ENCODE measurements at places on chromosomes 13 and 19. TPM values are rescaled to one million over a fixed set of nuclear protein-coding genes. Genes with fewer than 3 reads are reported as not detected.

Gene ZNF20
- 4.8 TPM for total RNA-seq

Gene RETN
- not detected for total RNA-seq

Gene IZUMO2
- not detected for total RNA-seq

Gene TNNT1
- 2.1 TPM for total RNA-seq

Gene TYROBP
- 32.8 TPM for total RNA-seq

Gene ZNF728
- not detected for total RNA-seq

Gene ZNF888
- 9.5 TPM for total RNA-seq

Gene LGALS7B
- total RNA-seq: not detected

DNA sequence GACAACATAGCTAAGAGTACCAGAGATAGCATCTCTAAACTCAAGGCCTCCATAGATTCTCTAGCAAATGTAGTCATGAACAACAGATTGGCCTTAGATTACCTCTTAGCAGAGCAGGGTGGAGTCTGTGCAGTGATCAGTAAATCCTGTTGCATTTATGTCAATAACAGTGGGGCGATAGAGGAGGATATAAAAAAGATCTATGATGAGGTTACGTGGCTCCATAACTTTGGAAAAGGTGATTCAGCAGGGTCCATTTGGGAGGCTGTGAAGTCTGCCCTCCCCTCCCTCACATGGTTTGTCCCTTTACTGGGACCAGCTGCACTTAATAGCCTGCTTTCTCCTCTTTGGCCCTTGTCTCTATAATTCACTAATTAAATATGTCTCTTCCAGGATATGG lies 1.4 kb downstream of the ERVV-1 start:
- DNase-seq: no peak

DNA sequence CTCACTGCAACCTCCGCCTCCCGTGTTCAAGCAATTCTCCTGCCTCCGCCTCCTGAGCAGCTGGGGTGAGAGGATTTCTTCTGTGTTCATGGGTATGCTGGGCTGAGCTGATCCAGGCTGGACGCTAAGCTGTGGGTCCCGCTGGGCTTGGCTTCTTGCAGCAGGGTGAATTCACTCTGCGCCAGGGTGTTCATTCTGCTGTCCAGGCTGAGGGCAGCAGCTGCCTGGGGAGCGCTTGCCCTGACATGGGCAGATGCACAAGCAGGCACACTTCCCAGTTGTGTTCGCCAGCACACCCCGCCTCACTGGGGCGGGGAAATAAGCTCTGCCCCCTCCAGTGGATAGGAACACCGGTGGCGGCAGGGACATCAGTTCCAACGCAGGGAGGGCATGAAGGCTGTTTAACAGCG lies 7.3 kb upstream of the INAFM1 start:
- no peak for DNase-seq

DNA sequence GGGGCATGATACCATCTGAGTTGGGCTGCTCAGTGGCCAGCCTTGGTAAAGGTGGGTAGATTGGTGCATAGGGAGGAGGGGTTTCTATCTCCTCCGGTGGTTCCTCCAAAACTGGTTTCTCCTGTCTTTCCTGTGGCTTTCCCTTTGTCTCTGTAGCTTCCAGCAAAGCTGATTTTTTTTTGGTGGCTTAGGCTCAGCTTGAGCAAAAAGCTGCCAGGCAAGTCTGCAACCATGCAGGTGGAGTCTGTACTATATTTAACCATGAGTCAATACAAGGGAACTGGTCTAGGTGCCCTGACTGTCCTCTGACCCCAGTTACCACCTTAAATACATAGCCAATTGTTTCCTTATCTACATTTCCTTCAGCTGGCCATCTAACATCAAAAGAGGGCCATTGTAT lies 64.0 kb upstream of the ZNF681 start:
- DNase-seq: no peak

GRCh38 chr13:25574437-25575411 lies 202.9 kb downstream of the ATP8A2 start:
- peak; percentile 84 for DNase-seq

GRCh38 chr19:39090881-39091280 lies 6.7 kb downstream of the ACP7 start:
- no peak for DNase-seq

DNA sequence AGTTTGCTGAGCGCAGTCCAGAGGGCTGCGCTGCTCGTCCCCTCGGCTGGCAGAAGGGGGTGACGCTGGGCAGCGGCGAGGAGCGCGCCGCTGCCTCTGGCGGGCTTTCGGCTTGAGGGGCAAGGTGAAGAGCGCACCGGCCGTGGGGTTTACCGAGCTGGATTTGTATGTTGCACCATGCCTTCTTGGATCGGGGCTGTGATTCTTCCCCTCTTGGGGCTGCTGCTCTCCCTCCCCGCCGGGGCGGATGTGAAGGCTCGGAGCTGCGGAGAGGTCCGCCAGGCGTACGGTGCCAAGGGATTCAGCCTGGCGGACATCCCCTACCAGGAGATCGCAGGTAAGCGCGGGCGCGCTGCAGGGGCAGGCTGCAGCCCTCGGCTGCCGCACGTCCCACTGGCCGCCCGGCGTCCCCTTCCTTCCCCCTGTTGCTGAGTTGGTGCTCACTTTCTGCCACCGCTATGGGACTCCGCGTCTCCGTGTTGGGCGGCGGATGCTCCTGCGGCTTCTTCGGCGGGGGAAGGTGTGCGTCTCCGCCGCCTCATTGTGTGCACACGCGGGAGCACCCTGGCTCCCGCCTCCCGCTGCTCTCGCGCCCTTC lies 772 bp downstream of the GPC6 start:
- no peak for DNase-seq

GRCh38 chr13:76421011-76421410 lies 465.2 kb downstream of the KCTD12 start:
- DNase-seq: no peak

GRCh38 chr13:89828506-89828905 lies 1519.0 kb upstream of the MIR17HG start:
- DNase-seq: no peak

GRCh38 chr13:51552027-51552426 lies 32.2 kb upstream of the WDFY2 start:
- DNase-seq: no peak

DNA sequence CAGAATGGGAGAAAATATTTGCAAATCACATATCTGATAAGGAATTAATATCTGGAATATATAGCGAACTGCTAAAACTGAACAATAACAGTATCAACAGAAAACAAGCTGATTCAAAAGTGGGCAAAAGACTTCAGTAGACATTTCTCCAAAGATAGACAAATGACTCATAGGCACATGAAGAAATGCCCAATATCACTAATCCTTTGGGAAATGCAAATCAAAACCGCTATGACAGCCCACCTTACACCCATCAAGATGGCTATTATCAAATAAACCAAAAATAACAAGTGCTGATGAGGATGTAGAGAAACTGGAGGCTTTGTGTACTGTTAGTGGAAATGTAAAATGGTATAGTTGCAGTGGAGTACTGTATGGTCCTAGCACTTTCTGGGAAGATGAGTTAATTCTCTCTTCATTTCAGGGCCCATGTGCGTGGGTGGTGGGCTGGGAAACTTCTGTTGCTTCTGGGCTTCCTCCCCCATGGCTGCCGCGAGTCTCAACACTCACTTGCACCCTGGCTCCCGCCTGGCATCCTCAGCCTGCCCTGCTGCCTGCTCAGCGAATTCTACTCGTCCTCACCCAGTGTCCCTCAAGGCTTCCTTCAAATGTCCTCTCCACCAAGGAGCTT lies 12.4 kb upstream of the GJA3 start:
- DNase-seq: no peak

DNA sequence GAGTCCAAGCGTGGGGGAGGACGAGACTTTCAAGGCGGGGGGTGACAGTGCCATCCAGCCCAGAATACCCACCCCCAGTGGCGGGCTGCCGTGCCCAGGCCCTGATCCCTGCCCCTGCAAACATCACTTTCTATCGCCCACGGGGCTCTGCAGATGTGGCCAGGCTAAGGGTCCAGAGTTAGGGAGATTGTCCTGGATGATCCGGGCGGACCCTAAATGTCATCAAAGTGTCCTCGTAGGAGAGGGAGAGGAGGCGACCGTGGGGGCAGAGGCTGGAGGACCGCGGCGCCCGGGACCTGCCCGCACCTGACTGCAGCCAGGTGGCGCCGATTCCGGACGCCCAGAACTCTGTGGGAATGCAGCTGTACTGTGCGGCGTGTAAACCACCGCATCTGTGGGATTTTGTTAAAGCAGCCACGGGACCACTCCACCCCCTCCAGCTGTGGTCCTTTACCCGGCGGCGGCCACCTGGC lies 32.4 kb downstream of the GJA3 start:
- DNase-seq: peak; percentile 33

DNA sequence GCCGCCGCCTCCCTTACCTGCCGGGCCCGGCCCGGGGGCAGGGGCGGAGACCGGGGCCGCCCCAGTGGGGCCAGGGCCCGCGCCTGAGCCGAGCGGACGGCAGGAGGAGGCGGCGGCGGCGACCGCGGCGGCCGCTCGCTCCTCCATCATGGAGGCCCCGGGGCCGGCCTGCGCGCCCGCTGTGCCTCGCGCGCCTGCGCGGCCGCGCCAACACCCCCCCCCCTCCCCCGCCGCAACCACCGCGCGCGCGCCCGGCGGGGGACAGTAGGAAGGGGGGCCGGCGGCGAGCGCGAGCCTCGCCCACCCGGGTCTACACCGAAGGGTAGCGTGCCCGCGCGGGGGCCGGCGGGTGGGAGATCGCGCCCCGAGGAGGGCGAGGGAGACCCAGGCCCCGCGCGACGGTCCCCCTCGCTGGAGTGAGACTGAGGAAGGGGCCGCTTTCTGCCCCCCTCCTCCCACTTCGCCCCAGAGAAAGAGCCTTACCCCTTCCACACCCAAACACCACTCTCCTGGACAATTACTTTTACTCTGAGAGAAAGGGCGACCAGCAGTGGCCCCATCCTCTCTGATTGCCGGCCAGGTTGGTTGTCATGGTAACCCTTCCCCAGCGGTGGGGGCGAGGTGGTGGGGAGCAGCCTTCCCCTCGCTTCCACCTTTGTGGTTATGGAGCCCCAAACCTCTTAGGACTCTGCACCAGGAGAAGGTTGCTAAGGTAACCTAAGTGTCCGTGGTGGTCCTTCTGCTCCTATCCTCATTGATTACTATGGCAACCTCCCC lies at the start of gene STRN4:
STRN4 (minus strand) TSS at position 170 of the 777 bp plus-strand sequence; CDS start at position 150, 20 bp downstream.
- no peak for DNase-seq

DNA sequence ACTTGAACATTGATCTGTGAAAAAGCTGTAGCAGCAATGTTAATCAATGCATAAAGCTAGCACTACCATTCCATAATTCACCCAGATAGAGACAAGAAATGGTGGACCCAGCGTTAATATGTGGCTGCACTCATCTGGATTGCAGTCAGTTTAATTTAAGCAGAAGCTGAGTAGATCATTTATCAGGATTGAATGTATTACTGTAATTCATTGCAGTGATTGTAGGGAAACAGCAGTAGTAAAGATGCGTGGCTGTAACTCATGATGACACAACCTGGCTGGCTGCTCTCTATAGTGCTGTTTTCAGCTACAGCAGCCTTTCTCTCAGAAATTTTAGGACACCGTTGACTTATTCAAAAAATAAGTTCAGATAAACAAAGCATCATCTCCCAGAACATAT lies 499.5 kb upstream of the SLITRK6 start:
- no peak for DNase-seq

GRCh38 chr19:10294368-10294697 lies 4.6 kb downstream of the ICAM5 start:
- no peak for DNase-seq

GRCh38 chr13:32661685-32662084 lies 75.4 kb downstream of the PDS5B start:
- no peak for DNase-seq

GRCh38 chr13:48783181-48783630 lies 129.5 kb downstream of the CYSLTR2 start:
- peak; percentile 67 for DNase-seq

- peak; percentile 66 for DNase-seq
Measured at GRCh38 chr19:12937093-12937926, 1.1 kb upstream of the CALR start.

- DNase-seq: no peak
Measured at GRCh38 chr13:57375876-57376275, 208.9 kb downstream of the PRR20E start.

DNA sequence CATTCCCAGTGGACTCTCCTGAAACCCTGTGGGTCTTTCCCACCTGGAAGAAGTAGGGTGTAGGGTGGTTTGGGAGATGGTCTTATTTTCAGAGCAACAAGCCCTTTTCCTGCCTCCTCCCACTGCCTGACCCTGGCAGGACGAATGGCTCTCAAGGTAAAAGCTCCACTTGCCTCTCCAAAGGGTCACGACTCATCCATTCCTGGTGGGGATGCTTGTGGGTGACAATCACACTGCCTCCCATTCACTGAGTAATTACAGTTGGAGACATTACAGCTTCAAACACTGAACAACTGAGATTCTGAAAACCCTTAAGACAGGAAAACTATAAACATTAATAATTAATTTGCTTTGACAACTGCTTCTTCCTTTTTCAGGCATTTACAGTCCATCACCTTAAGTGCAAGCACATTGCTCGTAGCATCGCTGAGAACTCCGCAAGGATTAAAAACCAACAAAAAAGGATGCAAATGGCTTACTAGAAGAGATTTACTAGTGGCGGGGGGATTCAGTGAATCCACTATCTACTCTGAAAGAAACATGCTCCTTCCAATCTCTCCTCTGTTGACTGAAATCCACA lies 199.6 kb upstream of the IRS2 start:
- DNase-seq: no peak

- DNase-seq: no peak
Measured at GRCh38 chr13:48492096-48492440, 40.8 kb downstream of the RCBTB2 start.

DNA sequence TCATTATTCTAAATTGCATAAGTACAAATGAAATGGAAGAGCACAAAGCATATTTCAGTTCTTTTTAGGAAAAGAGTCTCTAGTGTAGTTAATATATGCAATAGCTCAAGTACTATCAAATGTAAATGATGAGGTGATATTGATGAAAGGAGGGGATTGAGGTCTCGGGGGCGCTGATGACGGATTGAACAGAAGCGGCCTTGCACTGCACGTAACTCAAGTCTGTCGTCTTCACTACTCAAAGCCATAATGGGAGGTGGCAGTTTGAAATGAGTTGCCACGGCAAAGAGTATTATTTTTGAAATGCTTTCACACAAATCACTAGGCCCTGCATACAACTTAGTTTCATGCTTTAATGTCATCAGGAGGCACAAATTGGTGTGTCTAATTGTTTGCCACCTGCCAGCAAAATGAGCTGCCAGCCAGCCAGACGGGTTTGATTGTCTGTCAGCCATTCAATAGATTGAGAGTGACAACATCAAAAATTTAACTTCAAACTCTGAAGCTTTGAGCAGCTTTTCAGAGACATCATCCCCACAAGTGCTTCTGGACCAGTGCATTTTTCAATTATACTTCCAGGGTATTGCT lies 256.6 kb downstream of the NBEA start:
- DNase-seq: no peak

DNA sequence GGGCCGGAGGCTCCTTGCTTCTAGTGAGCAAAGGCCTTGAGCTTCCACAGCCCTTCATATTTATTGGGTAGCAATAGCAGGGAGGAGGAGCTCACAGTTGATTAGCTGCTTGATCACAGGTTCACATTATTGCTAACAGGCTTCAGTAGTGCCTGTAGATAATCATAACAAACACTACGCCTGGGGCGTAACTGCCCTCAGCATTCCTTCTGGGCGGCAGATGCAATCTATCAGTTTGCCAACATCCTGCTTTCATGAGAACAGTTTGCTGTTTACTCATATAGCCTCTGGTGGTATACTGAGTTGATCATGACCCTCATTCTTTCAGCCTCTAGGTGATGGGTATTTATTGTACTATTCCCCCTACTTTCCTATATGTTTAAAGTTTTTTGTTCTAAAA lies 149.4 kb downstream of the B3GLCT start:
- DNase-seq: no peak

Data from colonic mucosa (tissue), 4 donors.